ENCODE measurements at places on chromosomes 12 and 14. TPM values are rescaled to one million over a fixed set of nuclear protein-coding genes. Genes with fewer than 3 reads are reported as not detected.
A peak's percentile ranks its signal among the peaks of the same experiment; 100 is the strongest.

DNA sequence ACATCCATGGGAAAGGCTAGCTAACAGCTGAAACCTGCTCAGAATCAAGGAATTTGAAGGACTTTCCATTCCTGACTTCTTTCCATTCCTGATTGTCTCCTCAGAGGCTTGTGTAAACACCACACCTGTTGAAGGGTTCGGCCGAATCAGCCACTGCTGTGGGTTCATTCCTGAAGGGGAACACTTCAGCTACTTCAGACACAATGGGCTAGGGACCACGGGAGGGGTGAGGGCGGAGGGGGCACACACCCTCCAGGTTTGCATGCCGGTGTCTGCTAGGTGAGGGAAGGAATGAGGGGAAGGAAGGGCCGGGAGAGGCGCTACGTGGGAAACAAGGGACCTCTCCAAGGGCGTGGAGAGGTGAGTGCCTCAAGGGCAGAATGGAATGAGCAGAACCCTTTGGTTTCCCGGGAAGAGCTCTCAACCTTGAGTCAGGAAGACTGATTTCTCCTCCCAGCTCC, 1.3 kb downstream of the GPRC5A start:
- no peaks in the 10 kb centered on the region for H3K4me1 ChIP-seq
- H3K27me3 ChIP-seq = peaks cover 2% of the 10 kb centered on the region
- no peaks in the 10 kb centered on the region for H3K36me3 ChIP-seq
- DNase-seq = no peak

DNA sequence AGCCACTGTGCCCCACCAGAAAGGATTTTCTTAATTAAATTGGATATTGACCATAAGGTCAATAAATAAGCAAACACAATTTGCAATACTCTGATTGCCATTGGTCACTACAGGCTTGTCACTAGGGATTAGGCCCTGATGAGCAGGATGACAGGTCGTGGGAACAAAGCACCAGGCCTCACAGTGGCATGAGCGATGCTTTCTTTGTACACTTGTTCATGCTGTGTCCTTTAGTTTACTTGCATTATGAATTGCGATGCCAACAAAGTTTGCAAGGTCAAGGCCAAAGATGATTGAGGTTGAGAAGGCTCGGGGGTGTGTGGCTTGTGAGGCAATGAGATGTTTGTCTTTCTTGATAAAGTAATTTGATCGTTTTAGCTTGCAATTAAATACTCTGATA, 136.0 kb downstream of the TTC8 start:
- no peaks in the 10 kb centered on the region for H3K4me1 ChIP-seq
- no peak overlapping the region for H3K27ac ChIP-seq
- H3K36me3 ChIP-seq = no peaks in the 10 kb centered on the region
- no peak for DNase-seq
- no peak overlapping the region for H3K4me3 ChIP-seq

DNA sequence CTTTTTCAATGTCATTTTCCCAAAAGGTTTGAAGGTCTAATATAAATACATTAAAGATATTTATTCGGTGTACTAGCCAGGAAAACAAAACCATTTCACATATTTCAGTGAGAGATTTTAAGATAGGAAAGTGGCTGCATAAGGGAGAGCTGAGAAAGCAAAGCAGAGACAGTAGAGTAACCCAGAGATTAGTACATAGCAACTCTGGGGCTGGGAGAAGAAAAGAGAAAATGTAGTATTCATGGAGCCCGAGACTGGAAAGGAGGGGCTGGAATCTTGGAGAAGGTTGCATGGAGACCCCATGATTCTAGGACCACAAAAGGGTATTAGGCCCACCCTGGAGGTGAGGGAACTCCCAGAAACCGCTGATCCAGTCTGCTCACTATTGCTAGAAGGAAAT, 236.9 kb downstream of the PAWR start:
- H3K27ac ChIP-seq = no peak overlapping the region
- no peaks in the 10 kb centered on the region for H3K36me3 ChIP-seq
- no peaks in the 10 kb centered on the region for H3K4me1 ChIP-seq
- DNase-seq = no peak
- H3K4me3 ChIP-seq = no peak overlapping the region

- H3K36me3 ChIP-seq = no peaks in the 10 kb centered on the region
- no peaks in the 10 kb centered on the region for H3K27me3 ChIP-seq
- no peak for DNase-seq
- no peak overlapping the region for H3K4me3 ChIP-seq
Observed at GRCh38 chr12:25694072-25694471, 141.0 kb upstream of the LMNTD1 start.

DNA sequence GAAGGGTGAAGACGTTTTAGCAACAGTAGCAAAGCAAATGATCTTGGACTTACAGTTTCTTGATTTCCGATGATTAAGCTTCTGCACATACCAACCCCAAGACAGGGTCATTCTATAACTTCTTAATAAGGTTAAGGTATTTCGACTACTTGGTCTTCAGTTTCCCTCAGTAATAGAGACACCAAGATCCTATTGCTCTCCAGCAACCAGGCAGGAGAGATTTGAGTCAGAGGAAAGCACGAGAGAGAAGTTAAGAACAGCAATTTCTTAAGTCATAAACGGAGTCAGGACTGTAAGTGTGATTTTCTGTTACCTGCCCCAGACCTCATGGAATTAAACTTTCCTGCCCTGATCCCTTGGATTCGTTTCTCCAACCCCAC, 215.6 kb downstream of the TTC8 start:
- H3K27ac ChIP-seq = peak overlapping the region; percentile 87
- H3K36me3 ChIP-seq = no peaks in the 10 kb centered on the region
- no peaks in the 10 kb centered on the region for H3K27me3 ChIP-seq
- peak overlapping the region; percentile 62 for H3K4me3 ChIP-seq
- peaks cover 10% of the 10 kb centered on the region for H3K4me1 ChIP-seq
- no peak for DNase-seq

DNA sequence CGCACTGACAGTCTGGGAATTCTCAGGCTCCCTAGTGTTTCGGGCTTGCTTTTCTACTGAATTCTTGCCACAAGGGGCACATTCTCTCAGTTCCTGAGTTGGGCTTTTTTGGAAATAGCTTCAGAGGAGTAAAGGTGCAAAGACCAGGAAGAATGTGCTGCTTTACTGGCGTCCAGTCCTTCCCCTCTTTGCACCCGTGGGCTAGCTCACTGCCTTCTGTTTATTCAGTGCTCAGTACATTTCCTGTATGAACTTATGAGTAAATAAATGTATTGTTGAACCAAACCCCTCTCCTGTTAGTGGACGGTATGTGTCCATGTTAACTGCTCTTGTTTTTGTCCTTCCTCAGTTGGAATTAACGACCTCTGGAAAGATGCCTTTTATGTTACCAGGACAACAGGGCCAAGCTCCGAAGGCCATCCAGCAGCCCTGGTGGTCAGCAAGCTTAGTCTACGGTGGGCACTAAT, 24.0 kb downstream of the GSG1 start:
- no peak overlapping the region for H3K27ac ChIP-seq
- no peaks in the 10 kb centered on the region for H3K4me1 ChIP-seq
- H3K36me3 ChIP-seq = peaks cover 42% of the 10 kb centered on the region
- no peak for DNase-seq

DNA sequence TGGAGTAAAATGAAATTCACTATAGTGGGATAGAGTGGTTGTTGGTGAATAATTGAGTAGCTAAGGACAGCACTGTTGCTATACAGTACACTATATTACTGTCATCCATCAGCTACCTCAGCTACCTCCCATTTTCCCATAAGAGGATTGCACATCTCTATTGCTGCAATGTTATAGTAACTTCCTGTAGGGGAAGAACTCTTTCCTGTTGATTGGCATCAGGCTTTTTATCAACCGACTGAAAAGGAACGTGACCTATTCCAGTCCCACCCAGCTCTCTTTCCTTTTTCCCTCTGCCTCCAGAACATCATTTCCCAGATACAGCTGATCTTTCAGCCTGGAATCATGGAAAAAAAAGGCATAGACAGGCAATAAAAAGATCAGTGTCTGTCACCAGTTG, 117.4 kb downstream of the ADAMTS20 start:
- no peak for DNase-seq
- H3K27me3 ChIP-seq = no peaks in the 10 kb centered on the region
- H3K36me3 ChIP-seq = no peaks in the 10 kb centered on the region
- no peaks in the 10 kb centered on the region for H3K4me1 ChIP-seq

POTEG gene
- not detected for polyA plus RNA-seq

- no peaks in the 10 kb centered on the region for H3K27me3 ChIP-seq
- no peak overlapping the region for H3K4me3 ChIP-seq
- peak; percentile 5 for DNase-seq
- no peak overlapping the region for H3K27ac ChIP-seq
Observed at GRCh38 chr14:100536721-100537445, 50.3 kb downstream of the BEGAIN start.

DNA sequence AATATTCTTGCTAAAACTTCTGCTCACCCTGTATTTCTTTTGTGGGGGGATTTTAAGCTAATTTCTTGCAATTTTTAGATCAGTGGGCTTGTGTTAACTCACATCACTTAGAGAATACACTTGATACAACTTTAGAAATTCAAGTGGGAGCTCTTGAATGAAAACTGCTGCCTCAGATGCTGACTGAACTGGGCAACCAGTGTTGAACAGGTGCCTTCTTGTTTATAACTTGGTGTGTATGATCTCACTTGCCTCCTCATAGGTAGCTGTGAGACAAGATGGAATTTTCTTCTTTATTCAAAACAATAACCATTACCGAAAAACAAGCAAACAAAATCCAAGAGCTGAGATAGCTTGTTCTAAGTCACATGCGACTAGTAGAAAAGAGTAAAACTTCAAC, 63.5 kb downstream of the FGD4 start:
- H3K36me3 ChIP-seq = no peaks in the 10 kb centered on the region
- DNase-seq = no peak
- no peak overlapping the region for H3K4me3 ChIP-seq
- peaks cover 20% of the 10 kb centered on the region for H3K4me1 ChIP-seq
- H3K27me3 ChIP-seq = no peaks in the 10 kb centered on the region

SERPINA6 gene
- polyA plus RNA-seq = not detected

- no peak overlapping the region for H3K4me3 ChIP-seq
- no peaks in the 10 kb centered on the region for H3K27me3 ChIP-seq
- H3K4me1 ChIP-seq = no peaks in the 10 kb centered on the region
- no peaks in the 10 kb centered on the region for H3K36me3 ChIP-seq
- no peak for DNase-seq
Observed at GRCh38 chr12:71594214-71594948, 69.3 kb downstream of the ZFC3H1 start.

DNA sequence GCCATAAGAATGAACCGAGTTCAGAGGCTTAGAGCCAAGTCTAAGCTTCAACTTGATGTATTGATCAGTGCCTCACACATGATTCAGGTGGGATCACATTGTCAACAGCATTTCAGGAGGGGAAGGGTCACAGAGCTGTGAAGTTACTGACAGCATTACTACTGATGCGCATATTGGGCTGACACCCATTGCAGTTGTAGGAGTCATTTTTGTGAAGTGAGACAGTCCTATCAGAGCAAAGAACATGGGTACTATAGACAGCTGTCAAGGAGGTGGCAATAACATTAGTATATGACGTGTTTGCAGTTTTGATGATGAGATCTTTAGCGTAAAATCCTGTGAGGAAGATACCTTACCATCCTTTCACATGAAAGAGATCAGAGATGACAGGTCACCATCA, 206.0 kb upstream of the RBM19 start:
- no peaks in the 10 kb centered on the region for H3K27me3 ChIP-seq
- H3K4me1 ChIP-seq = no peaks in the 10 kb centered on the region
- no peaks in the 10 kb centered on the region for H3K36me3 ChIP-seq
- DNase-seq = no peak
- no peak overlapping the region for H3K27ac ChIP-seq
- no peak overlapping the region for H3K4me3 ChIP-seq

- no peaks in the 10 kb centered on the region for H3K36me3 ChIP-seq
- no peaks in the 10 kb centered on the region for H3K27me3 ChIP-seq
- H3K4me1 ChIP-seq = no peaks in the 10 kb centered on the region
Observed at GRCh38 chr12:51401020-51401419, 9.8 kb upstream of the GALNT6 start.

DNA sequence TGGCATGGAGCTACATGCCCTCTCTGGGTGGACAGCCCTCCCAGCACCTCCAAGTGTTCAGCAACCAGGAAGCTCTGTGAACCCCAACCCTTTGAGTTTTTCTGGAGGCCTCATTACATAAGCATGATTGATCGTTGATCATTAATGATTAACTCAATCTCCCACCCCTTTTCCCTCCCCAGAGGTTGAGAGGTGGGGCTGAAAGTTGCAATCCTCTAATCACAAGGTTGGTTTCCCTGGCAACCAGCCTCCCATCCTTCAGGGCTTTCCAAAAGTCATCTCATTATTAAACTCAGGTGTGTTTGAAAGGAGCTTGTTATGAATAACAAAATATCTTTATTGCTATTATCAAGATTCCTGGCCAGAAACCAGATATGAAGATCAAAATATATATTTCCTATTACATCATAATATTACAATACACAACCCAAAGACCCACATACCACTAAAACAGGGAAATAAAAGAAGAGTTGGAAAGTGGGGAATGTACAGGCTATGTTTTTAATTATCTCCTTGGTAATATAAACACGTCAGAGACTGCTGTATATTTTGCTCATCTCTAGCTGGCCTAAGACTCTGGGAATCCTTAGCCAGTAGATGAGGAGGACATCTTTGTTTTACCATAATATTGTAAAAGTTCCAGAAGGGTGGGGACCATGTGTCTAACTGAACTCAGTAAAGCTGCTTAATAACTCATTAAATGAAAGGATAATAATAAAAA, 73.6 kb downstream of the SSPN start:
- no peaks in the 10 kb centered on the region for H3K27me3 ChIP-seq
- peaks cover 19% of the 10 kb centered on the region for H3K4me1 ChIP-seq
- H3K4me3 ChIP-seq = no peak overlapping the region
- peak overlapping the region; percentile 67 for H3K27ac ChIP-seq
- H3K36me3 ChIP-seq = no peaks in the 10 kb centered on the region

AGAP2 gene
- 3.9 TPM for polyA plus RNA-seq

- H3K36me3 ChIP-seq = no peaks in the 10 kb centered on the region
- H3K4me1 ChIP-seq = no peaks in the 10 kb centered on the region
- no peak overlapping the region for H3K27ac ChIP-seq
- no peaks in the 10 kb centered on the region for H3K27me3 ChIP-seq
- DNase-seq = no peak
Observed at GRCh38 chr12:97097734-97098133, 190.7 kb downstream of the NEDD1 start.

- peak overlapping the region; percentile 79 for H3K27ac ChIP-seq
- peaks cover 9% of the 10 kb centered on the region for H3K4me1 ChIP-seq
- peak overlapping the region; percentile 74 for H3K4me3 ChIP-seq
- no peak for DNase-seq
- no peaks in the 10 kb centered on the region for H3K27me3 ChIP-seq
Observed at GRCh38 chr12:9648701-9649531, 20.6 kb upstream of the CLEC2D start.

SSTR1 gene
- polyA plus RNA-seq = 0.39 TPM
